ENCODE measurements at places on chromosomes 13 and 19. TPM values are rescaled to one million over a fixed set of nuclear protein-coding genes. Genes with fewer than 3 reads are reported as not detected.

The TMEM255B gene
- not detected for total RNA-seq

The CADM4 gene
- 2.2 TPM for total RNA-seq

DNA sequence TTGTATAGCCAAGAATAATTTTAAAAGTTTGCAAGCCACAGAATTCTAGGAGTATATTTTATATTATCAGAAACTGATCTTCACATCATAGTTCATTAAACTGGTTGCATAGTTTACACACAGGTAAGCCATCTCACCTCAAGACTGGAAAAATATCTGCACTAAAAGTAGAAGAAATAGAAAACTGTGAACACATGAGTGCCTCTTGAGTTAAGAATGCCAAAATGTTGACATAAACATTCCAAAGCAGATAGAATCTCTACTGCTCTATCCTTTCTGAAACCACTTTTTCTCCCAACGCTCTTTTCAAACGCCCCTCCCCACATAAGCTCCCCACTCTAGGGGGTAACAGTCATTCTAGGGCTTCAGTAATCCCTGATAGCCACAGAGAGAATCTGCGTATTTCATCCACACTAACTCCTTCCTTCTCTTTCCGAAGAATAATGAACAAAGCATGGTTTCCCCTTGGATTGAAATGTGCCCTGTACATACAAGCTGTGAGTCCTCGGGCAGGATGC, 201.5 kb downstream of the IRS2 start:
- no peak for DNase-seq

DNA sequence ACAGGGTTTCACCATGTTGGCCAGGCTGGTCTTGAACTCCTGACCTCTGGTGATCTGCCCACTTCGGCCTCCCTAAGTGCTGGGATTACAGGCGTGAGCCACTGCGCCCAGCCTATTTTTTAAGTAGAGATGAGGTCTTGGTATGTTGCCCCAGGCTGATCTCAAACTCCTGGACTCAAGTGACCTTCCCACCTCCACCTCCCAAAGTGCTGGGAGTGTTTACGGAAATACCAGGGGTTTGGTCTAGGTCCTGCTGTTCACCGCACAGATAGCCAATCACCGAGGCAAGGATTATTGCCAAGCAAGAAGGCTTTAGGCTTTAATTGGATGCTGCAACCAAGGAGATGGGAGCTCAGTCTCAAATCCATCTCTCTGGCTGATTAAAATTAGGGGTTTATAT, 11.6 kb downstream of the CLEC4G start:
- no peak for DNase-seq

GRCh38 chr19:6476155-6476895, 5.3 kb downstream of the DENND1C start:
- DNase-seq: no peak

GRCh38 chr13:106588367-106588766, 20.4 kb upstream of the ARGLU1 start:
- DNase-seq: no peak
